ENCODE measurements at places on chromosomes 7 and 10. TPM values are rescaled to one million over a fixed set of nuclear protein-coding genes. Genes with fewer than 3 reads are reported as not detected.

Gene ANKRD2
- not detected for total RNA-seq

Gene CPED1
- not detected for total RNA-seq

Gene TUBAL3
- 0.14 TPM for total RNA-seq

Gene LFNG
- total RNA-seq: 34.2 TPM

Gene ETV1
- total RNA-seq: not detected

Gene WASHC2A
- 20.9 TPM for total RNA-seq

Gene AIMP2
- 95.6 TPM for total RNA-seq

Gene CTAGE4
- 0.56 TPM for total RNA-seq

Gene SPDYE2B
- not detected for total RNA-seq

Gene SUN3
- not detected for total RNA-seq

Gene CACNB2
- total RNA-seq: not detected

Gene HOXA11
- not detected for total RNA-seq

Gene ATG9B
- 7.5 TPM for total RNA-seq

Gene CLEC2L
- total RNA-seq: not detected

Gene MYO3A
- not detected for total RNA-seq

Gene C10orf105
- total RNA-seq: 0.33 TPM

Gene CYP3A4
- total RNA-seq: not detected

Gene NPTX2
- total RNA-seq: not detected

Gene BTBD16
- total RNA-seq: not detected

Gene CRYGN
- total RNA-seq: not detected

Gene SLC29A3
- 6.0 TPM for total RNA-seq

Gene PTPRN2
- total RNA-seq: 0.31 TPM

Gene CLDN4
- total RNA-seq: not detected

Gene UTF1
- 0.19 TPM for total RNA-seq

Gene OGDHL
- 0.89 TPM for total RNA-seq

Gene CHRM2
- total RNA-seq: not detected

Gene OPN4
- not detected for total RNA-seq

Gene LIPA
- 7.6 TPM for total RNA-seq

Gene OR2A14
- total RNA-seq: not detected

Gene STK17A
- 30.8 TPM for total RNA-seq

Gene ZNF277
- total RNA-seq: 10.1 TPM

Gene PDE6C
- not detected for total RNA-seq

Gene HMX2
- not detected for total RNA-seq

Gene PKD2L1
- 0.17 TPM for total RNA-seq

Gene ZDHHC4
- 28.3 TPM for total RNA-seq

Gene IQCE
- 12.3 TPM for total RNA-seq

Gene MOGAT3
- not detected for total RNA-seq

Gene COL26A1
- not detected for total RNA-seq

Gene MGMT
- total RNA-seq: 19.6 TPM

Gene HOXA2
- not detected for total RNA-seq

Gene ZNF804B
- not detected for total RNA-seq

Gene PRKAR2B
- total RNA-seq: 0.77 TPM

Gene ZNF365
- total RNA-seq: not detected

Gene ZPBP
- not detected for total RNA-seq

Gene SUV39H2
- total RNA-seq: 47.5 TPM

Gene SLC4A2
- 127 TPM for total RNA-seq

Gene WNT8B
- 0.43 TPM for total RNA-seq

Gene CYP3A7
- not detected for total RNA-seq

Gene IDE
- total RNA-seq: 50.2 TPM

Gene FAM24A
- not detected for total RNA-seq

Gene CALHM1
- not detected for total RNA-seq

Gene SEMA3E
- not detected for total RNA-seq

Gene SFRP4
- not detected for total RNA-seq
